ENCODE measurements at places on chromosomes 3 and 15.

GRCh38 chr3:14236902-14237301, 58.3 kb downstream of the LSM3 start:
- DNase-seq = no peak

- DNase-seq = no peak
Observed at GRCh38 chr3:61628636-61629035, 67.3 kb downstream of the PTPRG start.

GRCh38 chr3:184570489-184570888, 8.9 kb downstream of the EPHB3 start:
- DNase-seq = no peak

- no peak for DNase-seq
Observed at GRCh38 chr15:93261845-93262244, 172.8 kb upstream of the RGMA start.

DNA sequence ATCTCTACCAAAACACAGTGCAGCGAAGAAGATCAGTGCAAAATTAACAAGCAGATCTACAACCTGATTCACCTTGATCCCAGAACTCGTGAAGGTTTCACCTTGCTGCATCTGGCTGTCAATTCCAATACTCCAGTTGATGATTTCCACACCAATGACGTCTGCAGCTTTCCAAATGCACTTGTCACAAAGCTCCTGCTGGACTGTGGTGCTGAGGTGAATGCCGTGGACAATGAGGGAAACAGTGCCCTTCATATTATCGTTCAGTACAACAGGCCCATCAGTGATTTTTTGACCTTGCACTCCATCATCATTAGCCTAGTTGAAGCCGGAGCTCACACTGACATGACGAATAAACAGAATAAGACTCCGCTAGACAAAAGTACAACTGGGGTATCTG, 13.2 kb downstream of the FEM1B start:
- DNase-seq = no peak

DNA sequence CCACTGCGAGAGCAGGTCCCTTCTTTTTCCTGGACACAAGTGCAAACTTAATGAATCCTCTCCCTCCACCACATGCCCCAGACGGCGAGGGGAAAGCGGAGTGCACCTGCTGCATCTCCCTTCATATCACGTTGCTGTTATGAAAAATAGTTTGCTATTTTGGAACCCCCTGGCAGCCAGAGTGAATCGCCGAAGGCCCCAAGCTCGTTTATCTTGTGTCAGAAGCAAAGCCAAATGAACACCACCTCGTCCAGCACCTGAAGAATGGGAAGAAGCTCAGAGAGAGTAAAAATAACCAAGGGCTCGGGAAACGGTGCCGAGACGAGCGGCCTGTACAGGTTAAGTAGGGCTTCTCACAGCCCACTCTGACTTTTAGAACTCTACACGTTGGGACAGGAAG, 394.6 kb upstream of the RORA start:
- DNase-seq = no peak

DNA sequence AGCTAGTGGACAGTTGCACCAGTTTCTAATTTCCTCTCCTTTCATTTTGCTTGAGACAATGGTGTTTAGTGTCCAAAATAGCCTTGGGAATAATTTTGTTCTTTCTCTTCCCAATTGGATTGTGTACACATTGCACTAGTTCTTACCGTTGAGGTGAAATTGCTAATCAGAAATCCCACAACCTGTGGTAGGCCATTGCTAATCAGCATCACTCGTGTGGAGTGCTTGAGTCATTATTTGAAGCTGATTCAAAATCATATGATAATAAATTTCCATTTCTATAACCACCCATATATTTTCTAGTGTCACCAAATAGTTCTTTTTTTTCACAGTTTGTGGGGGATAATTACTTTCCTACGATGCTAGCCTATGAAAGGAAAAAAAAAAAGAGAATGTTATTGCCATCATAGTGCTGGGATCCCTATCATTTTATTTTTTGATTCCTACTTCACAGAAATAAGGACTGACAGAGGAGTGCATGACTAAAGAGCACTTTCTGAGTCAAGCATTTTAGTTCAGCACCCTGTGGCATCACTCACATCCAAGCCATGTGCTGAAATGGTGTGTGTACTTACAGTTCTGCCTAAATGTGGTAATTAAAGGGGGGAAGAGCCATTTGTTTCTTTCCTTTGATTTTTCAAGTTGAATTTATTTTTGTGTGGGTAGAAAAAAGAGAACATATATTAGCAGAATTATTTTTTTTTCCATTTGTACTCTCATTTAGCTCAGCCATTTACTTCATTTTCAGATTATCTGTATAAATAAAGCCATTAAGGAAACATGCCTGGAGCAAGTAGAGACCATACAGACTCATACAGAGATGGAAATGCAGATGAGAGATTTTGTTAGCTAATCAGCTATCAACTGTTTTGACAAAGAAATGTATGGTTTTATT, 108.0 kb upstream of the MEIS2 start:
- no peak for DNase-seq

GRCh38 chr3:156140001-156140595, 19.7 kb downstream of the KCNAB1 start:
- DNase-seq = no peak

GRCh38 chr3:148585671-148586379, 111.9 kb upstream of the AGTR1 start:
- no peak for DNase-seq

DNA sequence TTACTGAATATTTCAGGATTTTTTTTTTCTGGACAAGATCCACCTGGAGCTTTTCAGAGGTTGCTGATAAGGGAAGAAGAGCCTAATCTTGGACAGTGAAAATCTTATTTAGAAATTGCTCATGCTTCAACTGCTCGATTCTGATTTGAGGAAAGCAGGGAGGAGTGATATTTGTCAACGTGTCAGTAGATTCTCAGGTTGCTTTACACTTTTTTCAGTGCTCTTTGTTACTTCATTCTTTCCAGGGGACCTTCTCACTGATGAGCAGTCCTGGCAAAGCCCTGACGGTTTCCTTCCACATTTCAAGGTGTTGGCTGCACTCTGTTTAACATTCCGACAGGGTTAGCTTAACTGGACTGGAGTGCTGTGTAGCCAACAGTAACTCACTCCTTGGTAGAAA, 24.1 kb upstream of the RARB start:
- no peak for DNase-seq

GRCh38 chr3:40291471-40291870, 18.0 kb upstream of the EIF1B start:
- DNase-seq = no peak

DNA sequence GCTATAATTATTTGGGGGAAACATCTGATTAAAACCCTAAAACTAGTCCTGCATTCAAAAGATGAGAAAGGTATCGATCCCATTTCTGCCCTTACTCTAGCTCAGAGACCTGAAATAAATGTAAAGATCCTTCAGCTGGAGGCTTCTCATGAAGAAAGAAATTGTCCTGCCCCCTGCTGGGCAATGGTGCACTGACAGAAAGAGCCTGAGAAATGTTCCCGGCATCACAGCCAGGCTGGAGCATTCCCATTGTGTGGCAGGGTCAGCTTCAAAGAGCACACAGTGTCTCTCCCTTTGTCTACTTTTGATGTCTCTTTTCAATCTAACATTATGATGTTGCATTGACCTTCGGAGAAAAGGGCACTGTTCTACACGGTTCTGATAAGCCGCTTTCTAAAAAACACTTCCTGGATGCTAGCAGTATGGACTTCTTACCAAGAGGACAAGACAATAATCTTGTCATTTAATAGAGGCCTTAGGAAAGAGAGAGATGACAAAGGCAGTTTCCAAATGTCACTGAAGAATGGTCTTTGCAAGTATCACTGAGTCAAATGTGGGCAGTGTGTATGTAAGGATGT, 287.5 kb downstream of the MAGI1 start:
- DNase-seq = no peak

All from activated CD4-positive, alpha-beta T cell treated with anti-CD3 and anti-CD28 coated beads, Interleukin-2, amount 50 U/mL, for 24 hours (primary cell).